ENCODE measurements at places on chromosomes 7 and 10.

DNA sequence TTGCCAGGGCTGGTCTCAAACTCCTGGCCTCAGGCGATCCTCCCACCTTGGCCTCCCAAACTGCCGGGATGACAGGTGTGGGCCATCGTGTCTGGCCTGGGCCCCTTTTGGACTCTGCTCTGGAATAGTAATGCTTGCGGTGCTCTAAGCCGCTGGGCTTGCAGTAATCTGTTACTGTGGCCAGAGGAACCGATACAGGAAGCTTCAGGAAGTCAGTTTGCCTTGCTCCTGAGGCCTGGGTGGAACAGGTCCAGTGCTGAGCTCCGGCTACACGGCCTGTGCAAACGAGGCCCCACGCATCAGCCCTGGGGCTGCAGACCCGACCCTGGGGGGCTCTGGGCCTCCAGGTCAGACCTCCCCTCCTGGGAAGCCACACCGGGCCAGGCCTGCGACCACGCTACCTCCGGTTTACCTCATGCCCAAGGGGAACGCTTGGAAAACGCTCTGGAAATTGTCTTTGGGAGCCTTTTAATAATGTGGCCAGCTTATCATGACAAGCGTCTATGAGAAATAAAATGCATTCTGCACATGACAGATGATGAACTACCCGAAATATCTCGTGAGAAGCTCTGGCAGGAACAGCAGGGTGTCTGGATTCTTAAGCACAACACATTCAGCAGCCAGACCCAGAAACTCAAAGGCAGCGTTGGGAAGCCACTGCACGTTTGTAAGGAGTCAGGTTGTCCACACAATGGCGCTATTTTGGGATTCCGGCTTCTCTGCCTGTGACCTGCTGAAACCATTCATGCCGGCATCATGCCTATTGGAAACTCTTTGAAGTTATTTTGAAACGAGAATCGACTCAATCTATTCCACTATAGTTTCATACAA, 10.1 kb upstream of the ADAP1 start:
- no peak for DNase-seq

DNA sequence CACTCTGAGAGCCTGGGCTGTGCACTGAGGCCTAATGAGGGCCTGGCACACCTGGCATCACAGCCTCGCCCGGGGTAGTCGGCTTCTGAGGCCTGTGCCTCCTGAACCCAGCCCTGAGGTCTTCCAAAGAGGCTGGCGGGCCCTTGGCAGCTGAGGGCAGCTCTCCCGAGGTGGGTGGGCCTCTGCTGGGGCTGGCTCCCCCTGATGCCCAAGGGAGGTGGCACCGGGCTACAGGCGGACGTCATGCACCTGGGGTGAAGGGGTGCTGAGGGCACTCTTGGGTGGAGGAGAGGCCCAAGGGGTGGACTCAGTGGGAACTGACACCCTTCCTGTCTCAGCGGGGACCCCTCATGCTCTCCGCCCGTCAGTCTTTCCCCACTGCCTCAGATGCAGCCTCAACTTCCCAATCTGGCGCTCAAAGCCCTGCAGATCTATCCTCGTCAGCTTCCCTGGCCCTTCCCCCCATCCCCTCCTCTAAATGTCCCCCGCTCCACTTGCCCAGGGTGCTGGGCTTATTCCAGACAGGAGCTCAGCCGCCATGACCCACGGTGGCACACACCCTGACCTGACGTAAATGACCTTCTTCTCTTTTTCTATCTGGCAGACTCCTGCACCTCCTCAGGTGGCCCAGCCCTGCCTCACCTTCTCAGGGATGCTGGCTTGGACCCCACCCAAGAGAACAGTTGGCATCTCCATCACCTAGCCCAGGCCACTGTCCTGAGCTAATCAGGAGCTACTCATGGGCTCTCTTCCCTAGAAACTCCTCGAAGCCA, 38.2 kb downstream of the MYL10 start:
- no peak for DNase-seq

DNA sequence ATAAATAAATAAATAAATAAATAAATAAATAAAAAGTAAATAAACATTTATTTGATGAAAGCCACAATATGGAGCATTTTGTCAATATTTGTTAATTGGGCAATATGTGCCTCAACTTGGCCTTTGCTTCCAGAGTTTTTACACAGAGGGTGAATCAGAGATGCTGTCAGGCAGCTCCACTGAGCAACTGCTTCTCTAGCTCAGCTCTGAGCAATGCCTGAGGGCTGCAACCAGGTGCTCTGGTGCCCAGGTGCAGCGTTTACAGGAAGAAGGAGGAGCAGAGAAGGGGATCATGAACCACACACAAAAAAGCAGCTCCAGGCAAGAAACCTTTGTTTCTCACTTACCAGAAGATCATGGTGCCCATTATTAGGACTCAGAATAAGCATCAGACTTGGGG, 876.2 kb upstream of the AUTS2 start:
- DNase-seq: no peak

GRCh38 chr7:13153742-13154141, 466.3 kb downstream of the ARL4A start:
- DNase-seq: no peak

DNA sequence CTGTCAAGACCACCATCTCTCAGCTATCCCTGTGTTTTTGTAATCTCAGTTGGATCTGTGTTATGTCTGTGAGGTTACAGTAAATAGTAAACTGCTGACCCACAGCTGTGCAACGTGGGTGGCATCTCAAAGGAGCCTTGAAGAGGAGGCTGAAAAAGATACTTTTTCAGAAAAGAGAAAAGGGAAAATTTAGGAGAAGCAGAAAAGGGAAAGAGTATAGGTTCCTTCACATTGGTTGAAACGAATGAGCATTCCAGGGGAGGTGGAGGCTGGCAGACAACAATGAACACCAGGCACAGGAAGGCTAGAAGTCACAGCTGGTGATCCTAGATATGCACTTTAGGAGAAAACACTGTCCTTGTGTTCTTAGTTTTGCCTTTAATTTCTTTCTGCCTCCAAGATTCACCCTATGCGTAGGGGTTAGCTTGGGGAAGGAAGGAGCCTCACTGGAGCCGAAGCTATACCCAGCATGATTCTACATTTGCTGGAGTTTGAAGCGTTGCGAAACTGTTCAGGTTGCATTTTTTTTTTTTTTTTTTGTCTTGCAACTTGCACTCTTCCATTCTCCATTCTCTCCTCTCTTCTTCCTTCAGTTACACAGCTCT, 18.3 kb downstream of the CPED1 start:
- no peak for DNase-seq

GRCh38 chr7:142974626-142975025, 12.5 kb upstream of the KEL start:
- DNase-seq: no peak

DNA sequence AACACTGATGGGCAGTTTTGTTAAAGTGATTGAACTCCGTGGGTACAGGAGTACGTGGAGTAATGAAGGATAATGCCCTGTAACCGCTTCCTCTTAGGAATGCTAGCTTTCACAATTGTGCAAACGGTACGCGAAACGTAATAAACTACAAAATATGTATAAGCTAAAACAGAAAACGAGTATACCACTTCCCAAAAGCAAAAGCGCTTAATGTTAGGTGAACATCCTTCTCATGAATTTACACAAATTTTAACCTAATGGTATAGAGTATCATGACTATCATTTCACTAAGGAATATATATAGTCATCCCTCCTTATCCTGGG, 395 bp upstream of the ZNF25 start:
- no peak for DNase-seq

GRCh38 chr10:97116462-97117162, 69.1 kb downstream of the SLIT1 start:
- DNase-seq: no peak

DNA sequence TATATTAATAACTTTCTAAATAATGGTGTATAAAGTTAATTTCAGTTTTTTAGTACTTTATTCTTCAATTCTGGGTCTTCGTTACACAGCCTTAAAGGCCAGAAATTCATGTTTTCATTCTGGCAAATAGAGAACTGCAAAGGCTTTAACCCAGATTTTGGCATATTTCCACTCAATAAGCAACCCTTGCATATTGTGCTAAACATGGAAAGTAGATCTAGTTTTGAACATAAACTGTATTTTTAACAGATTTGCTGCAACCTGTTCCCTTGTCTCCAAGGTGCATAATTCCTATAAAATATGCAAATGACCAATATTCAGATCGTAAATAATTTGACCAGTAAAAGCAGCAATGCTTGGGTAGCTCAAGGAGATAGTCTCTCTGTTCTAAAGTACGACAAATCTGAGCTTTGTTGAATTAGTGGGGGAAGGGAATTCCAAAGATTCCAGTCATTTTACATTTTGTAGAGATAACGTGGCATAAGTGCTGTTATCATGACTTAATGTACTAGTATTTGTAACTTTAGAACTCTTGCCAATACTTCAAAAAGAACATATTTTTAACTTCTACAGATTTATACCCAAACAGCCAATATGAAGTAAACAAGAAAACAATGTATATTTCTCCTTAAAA, 46.4 kb upstream of the RSBN1L start:
- no peak for DNase-seq

GRCh38 chr10:98097616-98098015, 36.8 kb upstream of the R3HCC1L start:
- DNase-seq: no peak

DNA sequence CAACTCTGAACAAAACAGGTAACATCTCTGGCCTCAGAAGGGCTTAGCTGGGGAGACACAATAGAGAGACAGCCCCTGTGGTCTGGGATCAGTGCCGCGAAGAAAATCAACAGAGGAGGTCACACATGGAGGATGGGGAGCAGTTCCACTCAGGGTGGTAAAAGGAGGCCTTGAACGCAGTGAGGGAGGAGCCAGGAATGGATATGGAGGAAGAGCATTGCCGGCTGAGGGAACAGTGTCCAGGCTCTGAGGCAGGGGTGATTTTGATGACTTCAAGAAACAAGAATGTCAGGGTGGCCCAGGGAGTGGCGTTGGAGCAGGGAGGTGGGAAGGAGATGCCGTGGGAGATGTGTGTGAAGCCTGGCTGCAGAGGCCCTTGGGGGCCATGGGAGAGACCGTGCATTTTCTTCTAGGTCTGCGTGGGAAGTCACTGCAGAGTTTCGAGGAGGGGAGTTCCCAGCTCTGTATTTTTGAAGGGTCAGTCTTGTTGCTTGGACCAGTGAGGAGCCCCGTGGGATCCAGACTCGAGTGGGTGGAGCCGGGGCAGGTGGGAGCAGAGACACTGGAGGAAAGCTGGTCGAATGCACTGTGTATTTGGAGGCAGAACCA, 35.7 kb upstream of the SH2D4B start:
- DNase-seq: no peak

GRCh38 chr7:100160067-100160466, 1.5 kb upstream of the TRAPPC14 start:
- DNase-seq: no peak

DNA sequence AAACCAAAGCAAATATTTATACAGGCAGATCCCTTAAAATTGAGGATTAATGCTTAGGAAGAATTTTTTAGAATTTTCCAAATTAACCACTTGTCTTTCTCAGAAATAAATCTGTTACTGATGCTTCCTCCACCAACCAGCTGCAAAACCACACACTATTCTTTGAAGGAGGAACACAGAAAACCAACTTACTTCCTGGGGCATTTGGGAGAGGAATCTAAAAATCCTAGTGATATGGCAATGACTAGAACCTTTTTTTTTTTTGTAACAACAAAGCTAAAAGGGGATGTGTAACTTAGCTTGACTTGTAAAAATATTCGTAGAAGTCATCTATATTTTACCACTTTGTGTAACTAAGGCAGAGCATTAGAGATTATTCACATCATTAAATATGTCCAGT, 5.1 kb upstream of the TM9SF3 start:
- DNase-seq: no peak

GRCh38 chr10:34920578-34920977, 105.5 kb upstream of the PARD3 start:
- DNase-seq: no peak

DNA sequence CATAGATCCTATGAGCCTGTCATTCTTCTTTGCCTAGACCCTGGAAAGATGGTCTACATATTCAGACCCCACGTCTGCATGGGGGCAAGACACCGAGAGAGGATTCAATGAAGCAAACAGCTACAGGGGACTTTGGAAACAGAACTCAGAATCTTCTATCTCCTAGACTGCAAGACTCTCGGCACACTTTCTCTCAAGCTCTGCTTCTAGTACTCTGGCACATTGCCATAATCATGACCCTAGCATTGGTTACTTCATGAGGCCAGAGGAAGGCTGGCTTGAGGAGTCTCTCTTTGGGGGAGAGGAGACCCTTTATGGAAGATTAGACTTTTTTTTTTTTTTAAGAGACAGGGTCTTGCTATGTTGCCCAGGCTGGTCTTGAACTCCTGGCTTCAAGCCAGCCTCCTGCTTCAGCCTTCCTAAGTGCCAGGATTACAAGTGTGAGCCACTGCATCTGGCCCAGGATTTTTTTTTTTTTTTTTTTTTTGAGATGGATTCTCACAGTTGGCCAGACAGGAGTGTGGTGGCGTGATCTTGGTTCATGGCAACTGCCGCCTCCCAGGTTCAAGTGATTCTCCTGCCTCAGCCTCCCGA, 20.7 kb downstream of the CCDC3 start:
- no peak for DNase-seq

- no peak for DNase-seq
Observed at GRCh38 chr7:27875061-27875460, 135.1 kb downstream of the TAX1BP1 start.

GRCh38 chr7:50209461-50210135, 94.9 kb upstream of the IKZF1 start:
- peak; percentile 45 for DNase-seq

Measured in stimulated activated CD4-positive, alpha-beta T cell treated with anti-CD3 and anti-CD28 coated beads, Interleukin-12 subunit alpha, Interleukin-12 subunit beta, amount 100 ng/mL, for 48 hours (primary cell).